ENCODE measurements at places on chromosomes 11 and 22.
A peak's percentile ranks its signal among the peaks of the same experiment; 100 is the strongest.

DNA sequence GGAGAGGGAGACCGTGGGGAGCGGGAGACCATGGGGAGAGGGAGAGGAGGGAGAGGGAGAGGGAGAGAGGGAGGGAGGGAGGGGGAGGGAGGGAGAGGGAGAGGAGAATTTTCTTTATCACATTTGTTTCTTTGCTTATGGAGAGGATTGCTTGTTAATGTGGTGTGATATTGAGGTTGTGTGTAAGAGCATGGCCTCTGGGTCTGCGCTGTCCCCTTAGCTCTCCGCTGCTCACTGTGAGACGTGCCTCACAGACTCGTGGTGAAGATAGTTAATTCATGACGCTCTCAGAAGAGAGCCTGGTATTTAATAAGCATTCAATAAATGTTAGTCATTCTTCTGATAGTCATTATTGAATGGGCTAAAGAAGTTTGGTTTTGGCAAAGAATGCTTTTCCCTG is 26.2 kb downstream of the PPFIA1 start:
- no peak for DNase-seq

DNA sequence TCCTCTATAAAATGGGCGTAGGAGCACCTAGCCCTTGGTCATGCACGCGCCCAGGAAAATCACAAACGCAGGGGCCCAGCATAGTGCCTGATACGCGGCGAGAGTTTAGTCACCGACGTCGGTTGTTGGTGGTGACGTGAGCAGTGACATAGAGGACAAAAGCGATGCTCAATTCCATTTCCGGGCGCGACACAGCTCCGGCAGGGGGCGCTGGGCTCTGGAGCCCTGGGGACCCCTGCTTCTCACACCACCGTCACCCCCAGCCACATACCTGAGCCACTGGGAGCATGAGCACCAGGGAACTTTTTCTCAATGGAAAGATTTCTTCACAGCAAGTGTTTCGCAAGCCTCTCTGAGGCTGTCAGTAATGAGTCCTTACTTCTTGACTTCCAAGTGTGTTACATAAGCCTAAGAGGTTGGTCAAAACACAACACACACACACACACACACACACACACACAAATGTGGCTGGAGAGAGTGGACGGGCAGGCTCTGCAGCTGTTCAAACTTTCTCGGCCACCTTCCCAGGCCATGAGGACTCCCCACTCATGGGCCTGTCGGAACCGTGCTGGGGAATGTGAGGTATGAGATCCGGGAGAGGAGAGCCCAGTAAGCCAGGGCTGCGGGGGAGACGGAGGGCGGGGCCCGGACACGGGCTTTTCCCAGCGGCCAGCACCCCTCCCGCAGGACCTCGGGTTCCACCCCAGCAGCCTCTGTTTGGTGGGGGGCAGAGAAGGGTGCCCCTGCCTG is 36.9 kb upstream of the LINC01488 start:
- DNase-seq = no peak

DNA sequence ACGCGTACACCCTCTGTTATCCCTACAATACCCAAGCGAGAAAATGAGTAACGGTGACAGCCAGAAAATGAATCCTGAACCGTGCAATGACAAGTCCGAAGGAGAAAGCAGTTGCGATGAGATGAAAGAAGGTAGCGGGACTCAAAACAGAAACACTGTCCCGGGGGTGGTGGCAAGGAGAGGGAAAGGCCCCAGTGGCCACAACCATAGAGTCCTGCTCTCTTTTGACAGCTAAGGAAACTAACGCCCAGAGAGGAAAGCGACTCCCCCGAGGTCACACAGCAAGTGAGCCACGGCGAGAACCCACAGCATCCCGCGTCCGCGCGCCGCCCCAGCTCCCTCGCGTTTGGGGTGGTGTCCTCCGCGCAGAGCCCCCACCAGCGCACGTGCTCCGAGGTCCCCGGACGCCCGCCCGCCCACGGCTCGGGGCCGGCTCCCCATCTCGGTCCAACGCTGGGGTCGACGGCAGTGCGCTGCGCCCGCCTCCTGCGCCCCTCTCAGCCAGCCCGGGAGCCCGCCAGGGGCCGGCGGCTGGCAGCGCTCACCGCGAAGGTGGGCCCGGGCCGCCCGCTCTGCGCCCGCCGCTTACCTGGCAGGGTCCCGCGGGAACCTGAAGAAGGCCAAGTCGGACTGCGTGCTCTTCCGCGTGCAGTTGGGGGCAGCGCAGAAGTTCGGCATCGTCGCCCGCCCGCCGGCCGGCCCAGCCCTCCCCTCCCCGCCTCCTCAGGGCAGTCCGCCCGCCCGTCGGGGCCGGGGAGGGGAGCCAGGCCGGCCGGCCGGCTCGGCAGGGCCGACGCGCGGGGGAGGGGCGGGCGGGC is 564 bp downstream of the THAP12 start:
- DNase-seq = peak; percentile 49

DNA sequence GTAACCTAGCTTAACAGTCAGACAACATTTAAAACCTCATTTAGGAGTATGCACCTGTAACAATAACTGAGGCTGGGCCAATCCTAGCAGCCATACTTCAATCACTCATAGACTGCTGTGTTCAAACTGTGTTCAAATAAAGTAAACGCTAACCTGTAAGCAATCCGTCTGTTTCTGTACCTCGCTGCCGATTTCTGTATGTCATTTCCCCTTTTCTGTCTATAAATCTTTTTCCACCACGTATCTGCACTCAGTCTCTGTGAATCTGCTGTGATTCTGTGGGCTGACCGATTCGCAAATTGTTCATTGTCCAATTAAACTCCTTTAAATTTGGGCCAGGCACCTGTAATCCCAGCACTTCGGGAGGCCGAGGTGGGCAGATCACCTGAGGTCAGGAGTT is 12.3 kb downstream of the APOBEC3H start:
- DNase-seq = no peak

DNA sequence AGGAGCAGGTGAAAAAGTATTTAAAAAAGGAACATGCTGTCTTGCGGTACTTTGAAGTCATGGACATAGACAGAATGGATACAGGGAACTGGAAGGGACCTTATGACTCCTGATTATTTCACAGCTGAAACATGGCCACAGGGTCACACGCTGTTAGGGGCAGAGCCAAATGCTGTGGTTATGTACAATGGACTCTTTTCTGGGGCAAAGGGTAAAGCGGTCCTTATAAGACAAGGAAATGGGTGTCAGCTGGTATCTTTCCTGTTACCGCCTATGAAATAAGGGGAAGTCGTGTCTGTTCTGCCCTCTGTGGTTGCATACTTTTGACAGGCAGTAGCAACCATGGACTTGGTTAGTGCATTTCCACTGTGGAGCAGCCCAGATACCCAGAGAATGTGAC is 12.8 kb upstream of the ST14 start:
- DNase-seq = no peak

DNA sequence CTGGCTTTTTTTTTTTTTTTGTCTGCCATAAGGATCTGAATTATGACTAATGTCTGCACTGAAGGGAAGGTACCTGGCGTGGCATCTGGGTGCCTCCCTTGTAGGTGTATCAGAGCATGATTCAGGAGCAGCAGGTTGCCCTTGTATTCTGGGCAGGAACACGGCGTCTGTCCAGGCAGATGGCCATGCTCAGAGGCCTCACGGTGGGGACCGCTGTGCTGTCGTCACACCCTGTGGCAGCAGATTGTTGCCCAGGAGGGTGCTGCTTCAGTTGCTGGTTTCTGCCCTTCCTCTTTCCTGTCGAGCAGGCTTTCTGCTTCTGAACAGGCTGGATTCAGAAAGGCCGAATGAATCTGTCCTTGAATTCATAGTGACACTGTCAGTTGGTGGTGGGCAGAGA is 11.0 kb downstream of the ZNRF3 start:
- no peak for DNase-seq

- DNase-seq = no peak
These were observed 255.3 kb downstream of the SBF2 start for GRCh38 chr11:10038521-10039302.

DNA sequence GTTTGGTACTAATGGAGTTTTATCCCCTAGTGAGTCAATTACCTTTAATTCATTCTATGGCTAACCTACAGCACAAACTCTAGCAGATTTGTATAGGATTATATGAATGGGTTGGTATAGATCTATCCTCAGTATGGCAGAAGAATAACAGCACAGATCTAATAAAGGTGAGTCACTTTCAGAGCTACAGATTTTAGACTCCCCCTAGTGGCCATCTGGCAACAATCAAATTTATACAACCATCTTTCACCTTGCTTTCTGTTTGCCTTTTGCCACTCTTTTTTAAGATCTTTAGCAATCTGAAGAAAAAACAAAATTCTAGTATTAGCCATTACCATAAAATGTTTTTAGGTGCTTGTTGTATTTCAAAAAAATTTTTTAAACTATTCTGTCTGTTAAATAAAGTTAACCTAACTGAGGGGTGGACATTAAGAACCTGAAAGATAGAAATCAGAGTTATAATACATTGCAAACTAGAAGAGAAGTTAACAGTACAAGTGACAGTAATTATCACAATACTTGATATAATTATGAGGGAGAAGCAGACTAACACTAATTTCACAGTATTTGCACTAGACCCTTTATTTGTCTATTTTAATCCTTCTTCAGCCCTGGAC is 25.8 kb downstream of the DDIAS start:
- DNase-seq = no peak

GRCh38 chr11:97574976-97575665 is 1185.3 kb downstream of the JRKL start:
- no peak for DNase-seq
